Bronchial epithelial cell (primary cell): ENCODE measurements at places on chromosomes 6 and 20.

- DNase-seq = no peak
These were observed 331.3 kb upstream of the DEFB112 start for GRCh38 chr6:50381099-50381415.

GRCh38 chr6:125104425-125104824 lies 49.1 kb upstream of the TPD52L1 start:
- peak; percentile 62 for DNase-seq

GRCh38 chr6:1709234-1709641 lies 99.5 kb downstream of the FOXC1 start:
- DNase-seq = no peak

- peak; percentile 85 for DNase-seq
These were observed 102.1 kb downstream of the TMEM242 start for GRCh38 chr6:157221049-157221816.

GRCh38 chr6:100304575-100304974 lies 160.1 kb downstream of the SIM1 start:
- DNase-seq = no peak

DNA sequence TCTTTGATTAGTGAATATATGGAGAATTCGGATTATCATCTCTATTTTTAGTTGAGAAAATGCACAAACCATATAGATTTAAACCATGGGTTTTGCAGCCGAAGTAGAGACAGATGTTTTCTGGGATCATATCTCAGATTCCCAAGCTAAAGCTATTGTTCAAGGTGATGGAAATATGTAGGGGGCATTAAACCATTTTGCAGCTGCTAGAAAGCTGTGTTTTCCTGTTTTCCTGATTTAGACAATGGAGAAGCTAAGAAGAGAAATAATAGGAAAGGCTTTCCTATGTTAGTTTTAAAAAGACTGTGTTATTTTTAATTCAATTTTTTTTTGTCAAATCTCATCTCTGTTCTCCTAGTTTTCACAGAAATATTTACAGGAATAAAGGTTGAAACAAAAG lies 6.2 kb downstream of the CD93 start:
- DNase-seq = no peak

DNA sequence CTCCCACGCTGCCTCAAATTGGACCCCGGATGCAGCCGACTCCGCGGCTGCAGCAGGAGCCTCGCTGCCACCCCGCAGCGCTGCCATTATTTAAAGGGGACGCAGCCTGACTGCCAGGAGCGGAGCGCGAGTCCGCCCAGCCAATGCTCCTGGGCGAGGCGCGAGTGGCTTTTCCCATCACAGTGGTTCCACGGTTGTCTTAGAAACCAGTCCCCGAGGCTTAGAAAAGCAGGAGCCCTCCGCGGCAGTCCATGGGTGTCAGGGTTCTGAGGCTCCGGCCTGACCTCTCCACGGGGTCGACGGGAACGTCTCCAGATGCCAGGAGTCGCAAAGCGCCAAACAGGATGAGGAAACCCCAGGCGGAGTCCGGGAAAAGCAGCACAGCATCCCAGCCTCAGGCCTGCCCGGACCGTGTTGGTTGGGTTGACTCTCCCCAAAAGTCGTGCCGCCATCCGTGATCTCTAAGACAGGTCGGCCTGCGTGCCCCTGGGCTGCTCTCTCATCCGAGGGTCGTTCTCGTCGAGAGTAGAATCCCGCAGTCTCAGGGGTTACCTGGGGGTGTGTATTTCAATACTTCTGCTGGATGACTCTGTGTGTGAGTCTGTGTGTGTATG lies 975.8 kb upstream of the DEFB115 start:
- DNase-seq = no peak

DNA sequence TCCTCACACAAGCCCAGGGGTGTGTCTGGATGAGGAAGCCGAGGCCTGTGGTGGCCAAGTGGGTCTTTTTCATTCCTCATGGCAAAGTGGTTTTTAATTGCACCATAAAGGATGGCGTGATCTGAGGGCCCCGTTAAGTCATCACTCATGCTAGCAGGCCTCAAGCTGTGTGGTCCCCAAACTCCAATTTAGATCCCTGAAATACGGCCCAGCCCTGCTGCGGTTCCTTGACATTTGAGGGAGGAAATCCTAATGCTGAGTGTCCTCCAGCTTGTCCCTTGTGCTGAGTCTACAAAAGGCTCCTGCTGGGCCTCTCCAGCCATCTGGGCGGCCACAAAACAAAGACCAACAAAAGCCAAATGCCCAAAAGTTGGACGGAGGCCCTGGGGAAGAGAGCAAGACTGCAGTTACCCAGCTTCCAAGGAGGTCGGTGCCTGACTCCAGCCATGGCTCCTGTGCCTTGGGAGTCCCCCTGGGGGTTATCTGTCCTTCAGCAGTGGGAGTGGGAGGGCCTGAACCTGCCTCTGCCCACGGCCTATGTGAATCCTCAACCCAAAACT lies 162.3 kb upstream of the PDE10A start:
- no peak for DNase-seq

DNA sequence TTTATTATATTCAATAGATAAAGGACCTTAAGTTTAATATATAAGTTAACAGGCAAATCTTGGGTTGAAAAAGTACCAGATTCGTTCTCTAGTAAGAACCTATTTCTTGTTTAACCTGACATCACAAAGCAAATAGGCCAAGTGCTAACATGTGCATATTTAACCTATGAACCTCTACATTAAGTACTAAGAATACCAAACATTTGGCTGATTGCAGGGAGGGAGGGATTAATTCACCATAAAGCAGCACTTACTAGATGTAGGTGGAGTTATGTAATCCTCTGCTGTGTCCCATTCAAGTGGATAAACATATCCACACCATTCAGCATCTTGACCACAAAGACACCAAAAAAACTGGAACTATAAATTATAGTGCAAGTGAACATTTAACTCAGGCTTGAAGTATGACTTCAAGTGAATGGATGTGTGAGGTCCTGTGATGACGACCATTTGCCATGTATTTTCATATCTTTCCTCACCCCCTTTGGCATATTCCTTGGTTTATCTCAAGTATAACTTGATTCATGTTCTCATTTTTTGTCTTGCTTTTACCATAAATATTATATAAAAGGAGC lies 10.2 kb downstream of the STX11 start:
- DNase-seq = no peak

DNA sequence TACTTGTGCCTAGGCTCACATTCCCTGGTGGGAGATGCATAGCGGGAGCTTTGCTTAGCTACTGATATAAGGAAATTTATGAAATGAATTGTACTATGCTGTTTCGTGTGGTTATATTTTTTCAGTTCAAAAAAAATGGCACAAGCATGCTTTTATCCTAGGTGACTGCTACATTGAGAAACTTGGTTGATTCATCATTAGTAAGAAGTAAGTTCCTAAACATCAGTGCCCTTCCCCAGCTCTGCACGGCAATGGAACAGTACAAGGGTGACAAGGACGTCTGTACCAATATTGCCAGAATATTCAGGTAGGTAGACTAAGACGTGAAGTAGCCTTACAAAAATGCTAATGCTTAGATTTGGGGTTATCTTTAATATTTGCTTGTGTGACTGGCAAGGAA lies 79.7 kb downstream of the ARMC2 start:
- peak; percentile 69 for DNase-seq

- no peak for DNase-seq
These were observed 425.4 kb upstream of the HTR1E start for GRCh38 chr6:86511962-86512361.

- no peak for DNase-seq
These were observed 68.5 kb upstream of the ARMH2 start for GRCh38 chr6:24867104-24867703.

GRCh38 chr6:52726193-52726542 lies 37.1 kb downstream of the GSTA2 start:
- no peak for DNase-seq

GRCh38 chr6:52503851-52504781 lies 72.7 kb downstream of the TRAM2 start:
- peak; percentile 97 for DNase-seq

- DNase-seq = no peak
These were observed 132.2 kb upstream of the RREB1 start for GRCh38 chr6:6975459-6976111.

DNA sequence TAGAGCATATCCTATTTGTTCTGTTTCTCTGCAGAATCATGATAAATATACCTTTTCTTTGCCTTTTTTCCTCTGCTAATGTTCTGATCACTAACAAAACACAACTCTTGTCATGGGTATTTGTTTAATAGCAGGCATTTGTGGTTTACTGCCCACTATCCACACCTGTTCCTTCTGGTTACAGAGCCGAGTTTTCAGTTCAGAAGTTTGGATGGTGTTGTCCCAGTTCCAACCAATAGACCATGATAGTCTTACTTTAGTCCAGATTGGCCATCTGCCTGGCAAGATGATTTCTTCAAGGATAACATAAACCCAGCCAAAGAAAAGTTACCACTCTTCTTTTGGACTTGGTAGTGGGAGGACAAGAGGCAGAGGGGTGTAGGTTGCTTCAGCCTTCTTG lies 211.2 kb downstream of the TFAP2A start:
- no peak for DNase-seq

- DNase-seq = peak; percentile 45
These were observed 82.4 kb downstream of the ZNF292 start for GRCh38 chr6:87237804-87238203.
